ENCODE measurements at places on chromosomes 1 and 21.

DNA sequence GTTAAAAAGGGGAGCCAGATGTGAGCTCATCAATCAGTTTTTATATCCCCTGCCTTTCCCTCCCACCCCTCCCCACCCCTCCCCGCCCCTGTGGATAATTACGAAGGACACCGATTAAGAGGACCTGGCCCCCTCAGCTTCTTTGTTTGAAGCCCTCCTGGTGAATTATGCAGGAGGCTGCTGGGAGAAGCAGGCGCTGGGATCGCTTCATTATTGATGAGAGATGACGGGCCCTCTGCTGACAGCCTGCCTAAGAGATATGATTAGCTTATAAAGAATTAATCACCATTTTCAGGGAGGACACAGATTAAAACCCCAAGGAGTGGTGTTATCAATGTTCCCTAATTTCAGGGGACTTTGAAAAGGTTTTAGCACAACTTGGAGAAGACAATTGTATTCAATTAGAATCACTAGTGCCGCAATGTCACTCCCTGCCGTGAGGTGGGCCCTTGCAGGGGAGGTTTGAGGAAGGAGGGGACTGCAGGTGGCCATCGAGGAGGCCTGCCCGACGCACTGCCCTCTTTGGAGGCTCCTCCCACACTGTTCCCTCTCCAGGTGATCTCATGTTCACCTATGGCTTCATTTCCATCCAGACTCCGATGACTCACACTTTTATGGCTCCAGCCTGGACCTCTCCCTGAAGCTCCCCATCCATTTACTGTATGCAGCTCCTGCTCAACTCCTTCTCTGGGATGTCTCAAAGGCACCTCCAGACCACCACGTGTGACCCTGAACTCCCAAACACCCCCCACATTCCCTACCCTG, 67.0 kb upstream of the KLHDC7A start:
- DNase-seq = no peak

GRCh38 chr1:165537356-165538109, 6.3 kb upstream of the LRRC52 start:
- no peak for DNase-seq

- DNase-seq = no peak
These were observed 301.1 kb downstream of the MATN1 start for GRCh38 chr1:30422251-30422650.

DNA sequence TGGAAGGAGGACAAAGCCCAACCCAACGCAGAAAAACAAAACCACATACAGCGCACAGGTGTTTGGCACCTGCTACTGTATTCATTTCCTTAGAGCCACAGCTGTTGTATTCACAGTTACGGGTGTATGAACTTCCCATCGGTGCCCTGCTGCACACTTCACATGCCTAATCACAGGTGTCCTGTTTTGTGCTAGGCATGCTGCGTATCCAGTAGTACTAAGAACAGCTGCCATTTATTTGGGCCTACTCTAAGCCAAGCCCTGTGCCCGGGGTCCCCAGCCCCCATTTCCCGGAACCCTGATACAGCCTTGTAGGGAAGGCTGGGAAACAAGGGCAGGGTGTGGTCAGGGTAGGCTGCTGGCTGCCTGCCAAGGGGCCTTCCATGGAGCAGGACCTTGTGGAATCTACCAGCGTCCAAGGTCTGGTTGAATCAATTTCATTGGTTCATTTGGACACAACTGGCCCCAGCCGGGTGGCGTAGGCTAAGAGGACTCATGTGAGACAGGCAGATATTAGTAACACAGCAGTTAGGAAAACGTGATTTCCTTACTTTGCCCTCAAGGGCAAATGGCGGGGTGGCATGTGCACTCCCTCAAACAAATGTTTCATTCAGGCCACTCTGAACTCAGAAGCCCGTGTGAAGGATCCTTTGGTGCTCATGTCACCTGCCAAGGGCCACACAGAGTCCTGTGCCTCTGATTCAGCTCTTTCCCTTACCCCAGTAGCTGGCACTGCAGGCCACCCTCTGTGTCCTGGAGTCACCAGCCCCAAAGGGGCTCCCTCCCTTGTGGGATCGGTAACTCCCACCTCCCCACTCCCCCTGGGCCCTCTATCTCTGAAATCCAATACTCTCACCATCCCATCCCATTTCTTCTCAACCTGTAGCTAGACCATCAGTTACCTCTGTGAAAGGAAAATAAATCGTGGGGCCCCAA, 986 bp upstream of the RNF186 start:
- DNase-seq = no peak

DNA sequence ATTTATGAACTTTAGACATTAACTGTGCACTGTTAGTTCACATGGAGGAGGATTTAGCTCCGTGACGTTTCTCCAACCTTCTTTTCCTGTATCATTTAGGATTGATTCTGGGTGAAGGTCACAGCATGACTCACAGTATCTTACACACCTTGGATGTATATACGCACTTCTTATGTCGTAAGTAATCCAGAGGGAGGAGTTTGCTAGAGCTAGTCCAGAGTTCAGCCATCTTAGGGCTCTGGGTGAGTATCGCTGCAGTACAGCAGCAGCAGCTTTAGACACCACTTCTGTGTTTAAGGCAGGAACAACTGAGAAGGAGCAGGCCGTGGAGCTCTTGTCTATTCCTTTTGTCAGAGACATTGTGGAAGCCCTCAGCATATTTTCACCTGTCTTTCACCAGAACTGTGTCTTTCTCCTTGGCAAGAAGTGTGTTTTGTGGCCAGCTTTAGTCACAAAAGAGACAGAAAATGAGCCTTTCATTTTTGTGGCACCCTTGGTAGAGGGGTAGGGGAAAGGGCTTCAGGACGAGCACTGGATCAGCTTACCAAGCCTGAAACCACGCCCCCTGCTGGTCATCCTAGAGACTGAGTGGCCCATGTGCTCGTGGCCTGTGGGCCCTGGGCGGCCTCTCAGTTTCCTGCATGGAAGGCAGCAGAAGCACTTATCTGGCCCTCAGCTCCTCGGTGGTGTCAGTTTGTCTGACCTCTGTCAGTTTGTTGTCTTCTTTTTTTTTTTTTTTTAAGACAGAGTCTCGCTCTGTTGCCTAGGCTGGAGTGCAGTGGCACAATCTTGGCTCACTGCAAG, 64.0 kb downstream of the ADARB1 start:
- peak; percentile 71 for DNase-seq

GRCh38 chr21:33496345-33496744, 4.8 kb upstream of the DNAJC28 start:
- no peak for DNase-seq

DNA sequence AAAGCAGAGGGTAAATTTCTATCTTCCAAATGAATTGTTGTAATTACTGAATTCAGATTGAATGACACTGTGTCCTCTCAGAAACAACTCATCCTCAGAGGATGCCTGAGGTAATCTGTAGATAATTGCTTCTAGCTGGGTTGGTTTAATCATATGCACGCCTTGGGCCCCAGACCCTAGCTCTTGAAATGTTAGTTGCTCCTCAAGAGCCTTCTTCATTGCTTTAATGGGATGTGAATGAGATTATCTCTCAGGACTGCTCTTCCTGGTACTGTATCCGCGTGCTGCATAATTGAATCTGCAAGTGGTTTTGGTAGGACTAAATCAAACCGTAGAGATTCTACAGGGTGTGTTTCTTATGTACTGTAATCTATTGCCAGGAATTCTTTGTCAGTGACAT, 569.3 kb upstream of the NEGR1 start:
- DNase-seq = no peak

DNA sequence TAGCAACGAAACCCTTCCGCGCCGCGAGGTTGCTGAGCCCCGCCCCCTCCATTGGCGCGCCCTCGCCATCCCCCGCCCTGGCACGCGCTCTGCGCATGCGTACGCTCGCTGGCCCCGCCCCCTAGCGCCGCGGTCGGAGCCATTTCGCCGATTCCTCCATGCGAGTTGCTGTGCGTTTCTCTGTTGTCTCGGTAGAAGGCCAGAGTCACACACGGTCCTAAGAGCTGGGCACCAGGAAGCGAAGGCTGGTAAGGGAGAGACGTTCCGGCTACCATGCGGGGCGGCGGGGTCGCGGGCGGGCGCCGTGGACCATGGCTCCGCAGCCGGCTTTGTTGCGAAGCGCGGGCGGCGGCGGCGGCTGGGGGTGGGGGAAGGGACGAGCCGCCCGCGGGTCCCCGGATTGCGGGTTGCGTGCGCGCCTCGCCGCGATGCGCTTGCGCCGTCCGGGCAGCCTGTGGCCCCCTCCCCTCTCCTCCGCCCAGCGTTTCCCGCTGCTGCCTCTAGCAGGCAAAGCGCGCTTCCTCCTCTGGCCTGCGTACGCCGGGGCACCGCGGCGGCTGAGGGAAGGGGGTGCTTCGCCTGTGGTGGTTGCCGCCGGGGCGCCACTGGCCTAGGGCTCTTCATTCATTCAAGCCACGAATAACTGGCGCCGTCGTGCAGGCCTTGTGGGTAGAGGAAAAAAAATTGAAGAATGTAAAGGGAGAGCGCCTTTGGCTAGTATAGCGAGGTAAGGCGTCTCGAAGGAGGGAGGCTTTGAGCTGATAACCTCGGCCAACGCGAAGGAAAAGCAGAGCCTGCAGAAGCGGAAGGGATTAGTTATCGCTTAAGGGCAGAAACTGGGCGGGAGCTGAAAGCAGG, at the start of gene DHX9:
DHX9 (plus strand) TSS at position 139 of the 858 bp plus-strand sequence. CDS start 3,220 bp downstream, outside the sequence.
- peak; percentile 96 for DNase-seq
